ENCODE measurements at places on chromosomes 3 and 15.

- peak; percentile 21 for DNase-seq
Measured at GRCh38 chr3:115666920-115667737, 43.8 kb downstream of the GAP43 start.

- no peak for DNase-seq
Measured at GRCh38 chr15:88803241-88803919, at the start of gene ACAN. TSS of gene ACAN (plus strand) at chr15:88803436. CDS start at chr15:88836207, 32,771 bp downstream.

DNA sequence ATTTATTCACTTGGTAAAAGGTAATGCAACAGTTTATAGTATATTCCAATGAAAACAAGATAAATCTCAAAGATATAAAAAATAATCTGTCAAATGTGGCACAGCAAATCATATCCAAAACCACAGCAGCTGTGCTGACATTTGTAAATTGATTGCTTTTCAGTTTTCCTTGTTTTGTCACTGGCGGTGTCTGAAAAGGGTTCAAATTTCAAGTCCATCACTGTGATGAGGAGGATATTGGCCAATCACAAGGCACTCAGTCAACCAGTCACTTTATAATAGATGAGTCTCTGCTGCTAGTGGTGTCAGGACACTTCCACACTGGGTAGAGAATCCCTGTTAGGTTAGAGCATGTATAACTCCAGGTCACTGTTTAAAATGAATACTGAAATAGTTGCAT is 154.8 kb downstream of the SLC9A9 start:
- DNase-seq = no peak

- no peak for DNase-seq
Measured at GRCh38 chr15:40776537-40777141, 6.9 kb downstream of the C15orf62 start.

DNA sequence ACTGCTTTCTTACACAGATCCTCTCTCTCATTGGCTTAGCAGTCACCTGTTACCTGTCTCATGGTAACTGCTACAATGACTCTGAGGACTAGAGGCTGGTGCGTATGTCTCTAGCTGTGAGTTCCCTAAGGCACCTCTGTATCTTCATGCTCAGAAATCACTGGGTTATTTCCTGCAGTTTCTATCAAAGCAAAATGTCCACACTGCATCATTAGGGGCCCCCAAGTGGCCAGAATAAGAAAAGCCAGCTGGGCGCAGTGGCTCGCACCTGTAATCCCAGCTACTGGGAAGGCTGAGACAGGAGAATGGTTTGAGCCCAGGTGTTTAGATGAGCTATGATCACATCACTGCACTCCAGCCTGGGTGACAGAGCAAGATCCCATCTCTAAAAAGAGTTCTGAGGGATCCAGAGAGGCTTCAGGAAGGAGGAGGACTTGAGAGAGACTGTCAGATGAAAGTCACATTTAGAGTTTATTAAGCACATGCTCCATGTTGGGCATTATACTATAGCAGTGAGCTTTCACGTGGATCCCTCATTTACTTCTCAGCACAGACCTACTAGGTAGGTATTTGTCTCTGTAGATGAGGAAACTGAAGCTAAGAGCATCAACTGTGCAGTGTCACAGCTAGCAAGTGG is 2.3 kb upstream of the VPS18 start:
- DNase-seq = peak; percentile 38

DNA sequence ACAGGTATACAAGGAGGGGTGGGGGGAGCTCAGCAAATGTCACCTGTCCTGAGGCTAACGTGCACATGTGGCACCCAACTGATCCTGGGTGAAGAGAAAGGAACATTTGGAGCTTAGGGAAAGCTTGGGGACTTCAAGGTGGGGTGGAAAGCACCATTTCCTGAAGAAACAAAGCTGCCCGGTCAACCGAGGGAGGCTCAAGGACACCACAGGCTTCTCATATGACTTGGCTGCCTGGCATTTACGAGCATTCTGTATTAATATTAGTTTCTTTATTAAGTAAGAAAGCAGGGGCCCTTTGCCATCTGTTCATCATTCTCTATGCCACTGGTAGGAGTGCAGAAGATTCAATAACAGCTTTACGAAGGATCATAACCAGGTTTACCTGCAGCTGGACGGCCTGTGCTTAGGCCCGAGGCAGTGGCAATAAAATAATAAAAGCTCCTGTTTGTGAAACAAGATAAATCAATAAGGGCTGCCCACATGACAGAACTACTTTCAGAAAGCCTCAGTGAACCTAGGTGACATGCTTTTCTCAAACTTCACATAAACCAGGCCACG is 54.0 kb downstream of the ETV5 start:
- no peak for DNase-seq

DNA sequence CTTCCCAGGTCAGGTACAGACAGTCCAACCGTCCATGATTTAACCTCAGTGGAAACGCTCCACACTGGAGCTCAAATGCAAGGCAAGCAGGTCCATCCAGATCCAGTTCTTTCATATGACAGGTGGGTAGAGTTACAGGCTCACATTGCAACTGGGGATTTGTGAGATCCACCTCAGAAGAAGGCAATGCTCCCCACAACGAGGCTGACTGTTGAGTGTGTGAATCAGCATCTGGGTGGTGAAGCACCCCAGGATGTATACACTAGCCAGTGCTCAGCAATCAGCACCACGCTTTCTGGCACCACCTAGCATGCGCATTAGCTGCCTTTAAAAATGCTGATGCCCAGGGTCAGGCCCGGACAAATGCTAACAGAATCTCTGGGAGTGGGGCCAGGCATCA is 343.5 kb upstream of the ICE2 start:
- DNase-seq = no peak

DNA sequence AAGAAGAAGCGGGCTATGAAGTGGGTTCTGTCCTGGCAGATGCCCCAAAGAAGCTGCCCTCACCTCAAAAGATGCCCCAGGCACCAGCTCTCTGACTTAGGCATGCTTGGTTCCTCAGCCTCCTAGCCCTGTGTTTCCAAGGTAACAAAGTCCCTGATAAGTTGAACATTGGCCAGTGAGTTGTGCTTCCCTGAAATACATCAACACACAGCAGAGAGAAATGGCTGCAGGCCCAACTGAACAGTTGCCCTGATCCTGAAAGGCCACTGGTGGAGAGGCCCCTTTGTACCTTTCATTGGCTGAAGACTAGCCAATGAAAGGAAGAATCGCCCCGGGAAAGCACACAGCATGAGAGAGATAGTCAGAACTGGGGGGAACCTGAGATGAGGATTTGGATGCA is 169.9 kb upstream of the CTNNB1 start:
- no peak for DNase-seq

DNA sequence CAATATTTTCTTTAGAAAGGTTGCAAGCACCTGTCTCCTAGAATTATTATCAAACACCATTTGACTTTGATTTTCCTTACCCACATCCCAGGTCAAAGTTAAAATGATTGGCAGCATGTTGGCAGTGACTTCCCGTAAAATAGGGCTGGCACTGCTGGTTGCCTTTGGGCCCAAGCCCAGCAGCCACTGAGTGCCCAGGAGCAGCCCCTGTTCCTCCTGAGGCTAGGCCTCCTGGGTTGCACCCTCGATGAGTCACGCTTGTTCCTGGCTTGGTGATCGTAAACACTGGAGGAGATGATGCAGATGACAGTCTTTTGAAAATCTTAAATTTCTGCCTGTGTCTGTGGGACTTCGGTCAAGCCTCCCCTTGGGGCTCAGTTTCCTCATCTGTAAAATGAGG is 290.0 kb downstream of the TLE3 start:
- no peak for DNase-seq

DNA sequence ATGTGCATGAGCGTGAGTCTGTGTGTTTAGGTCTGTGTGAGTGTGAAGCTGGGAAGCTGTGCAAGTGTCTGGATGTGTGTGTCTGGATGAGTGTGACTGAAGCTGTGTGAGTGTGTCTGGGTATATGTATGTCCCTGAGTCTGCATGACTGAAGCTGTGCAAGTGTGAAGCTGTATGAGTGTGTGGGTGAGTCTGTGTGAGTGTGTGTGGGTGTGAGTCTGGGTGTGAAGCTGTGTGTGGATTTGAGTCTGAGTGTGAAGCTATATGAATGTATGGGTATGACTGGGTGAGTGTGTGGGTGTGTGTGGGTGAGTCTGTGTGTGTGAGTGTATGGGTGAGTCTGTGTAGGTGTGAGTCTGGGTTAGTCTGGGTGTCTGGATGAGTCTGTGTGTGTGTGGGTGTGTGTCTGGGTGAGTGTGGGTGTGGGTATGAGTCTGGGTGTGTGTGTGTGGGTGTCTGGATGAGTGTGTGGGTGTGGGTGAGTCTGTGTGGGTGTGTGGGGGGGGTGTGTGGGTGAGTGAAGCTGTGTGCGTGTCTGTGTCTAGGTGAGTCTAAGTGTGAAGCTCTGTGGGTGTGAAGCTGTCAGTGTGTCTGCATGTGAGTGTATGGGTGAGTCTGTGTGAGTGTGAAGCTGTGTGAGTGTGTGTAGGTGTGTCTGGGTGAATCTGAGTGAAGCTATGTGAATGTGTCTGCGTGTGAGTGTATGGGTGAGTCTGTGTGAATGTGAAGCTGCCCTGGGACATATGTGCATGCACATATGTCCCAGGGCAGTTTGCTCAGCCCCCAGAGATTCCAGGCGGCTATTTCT is 20.3 kb downstream of the MINAR1 start:
- DNase-seq = no peak

GRCh38 chr3:135099734-135100355 is 304.8 kb downstream of the EPHB1 start:
- no peak for DNase-seq

DNA sequence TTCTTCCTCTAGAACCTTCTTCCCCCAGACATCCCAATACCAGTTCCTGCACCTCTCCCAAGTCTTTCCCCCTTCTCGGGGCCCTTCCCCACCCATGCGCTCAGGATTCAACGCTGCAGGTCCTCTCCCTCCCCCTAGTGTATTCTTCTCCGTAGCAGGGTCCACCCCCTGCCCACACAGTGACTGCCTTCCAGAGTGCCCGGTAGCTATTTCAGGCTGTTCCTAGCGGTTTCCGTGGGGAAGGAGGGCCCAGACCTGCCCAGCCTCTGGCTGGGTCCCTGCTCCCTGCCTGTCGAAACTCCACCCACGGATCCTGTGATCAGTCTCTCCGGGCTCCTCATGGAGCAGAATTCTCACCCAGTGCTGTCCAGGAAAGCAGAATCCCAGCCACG is 45.2 kb upstream of the SEC61A1 start:
- no peak for DNase-seq

- DNase-seq = no peak
Measured at GRCh38 chr3:125280668-125281361, 68.3 kb upstream of the SLC12A8 start.

GRCh38 chr15:55168350-55168974 is 28.3 kb downstream of the RSL24D1 start:
- peak; percentile 41 for DNase-seq

DNA sequence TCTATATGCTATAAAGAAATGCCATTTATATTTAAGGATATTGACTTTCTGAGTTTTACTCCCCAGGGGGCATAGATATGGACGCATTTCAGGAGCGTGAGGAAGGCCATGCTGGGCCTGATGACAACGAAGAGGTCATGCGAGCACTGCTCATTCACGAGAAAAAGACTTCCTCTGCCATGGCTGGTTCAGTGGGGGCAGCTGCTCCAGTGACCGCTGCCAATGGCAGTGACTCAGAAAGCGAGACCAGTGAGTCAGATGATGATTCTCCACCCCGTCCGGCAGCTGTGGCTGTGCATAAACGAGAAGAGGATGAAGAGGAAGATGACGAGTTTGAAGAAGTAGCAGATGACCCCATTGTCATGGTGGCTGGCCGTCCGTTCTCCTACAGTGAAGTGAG is 38.4 kb downstream of the GTF2E1 start:
- DNase-seq = no peak

GRCh38 chr3:138933981-138934691 is 12.8 kb downstream of the FOXL2 start:
- no peak for DNase-seq

GRCh38 chr3:64549869-64550268 is 137.9 kb downstream of the ADAMTS9 start:
- DNase-seq = no peak

GRCh38 chr3:56725175-56725574 is 42.1 kb upstream of the TASOR start:
- peak; percentile 68 for DNase-seq

- DNase-seq = no peak
Measured at GRCh38 chr3:1147819-1148218, 55.0 kb downstream of the CNTN6 start.

- DNase-seq = no peak
Measured at GRCh38 chr3:127970966-127971592, 56.0 kb downstream of the KBTBD12 start.

- DNase-seq = peak; percentile 49
Measured at GRCh38 chr3:128322030-128323022, 144.4 kb downstream of the DNAJB8 start.

GRCh38 chr3:195007766-195008165 is 263.2 kb downstream of the XXYLT1 start:
- peak; percentile 2 for DNase-seq

GRCh38 chr3:62277450-62277849 is 95.9 kb downstream of the FEZF2 start:
- DNase-seq = no peak

DNA sequence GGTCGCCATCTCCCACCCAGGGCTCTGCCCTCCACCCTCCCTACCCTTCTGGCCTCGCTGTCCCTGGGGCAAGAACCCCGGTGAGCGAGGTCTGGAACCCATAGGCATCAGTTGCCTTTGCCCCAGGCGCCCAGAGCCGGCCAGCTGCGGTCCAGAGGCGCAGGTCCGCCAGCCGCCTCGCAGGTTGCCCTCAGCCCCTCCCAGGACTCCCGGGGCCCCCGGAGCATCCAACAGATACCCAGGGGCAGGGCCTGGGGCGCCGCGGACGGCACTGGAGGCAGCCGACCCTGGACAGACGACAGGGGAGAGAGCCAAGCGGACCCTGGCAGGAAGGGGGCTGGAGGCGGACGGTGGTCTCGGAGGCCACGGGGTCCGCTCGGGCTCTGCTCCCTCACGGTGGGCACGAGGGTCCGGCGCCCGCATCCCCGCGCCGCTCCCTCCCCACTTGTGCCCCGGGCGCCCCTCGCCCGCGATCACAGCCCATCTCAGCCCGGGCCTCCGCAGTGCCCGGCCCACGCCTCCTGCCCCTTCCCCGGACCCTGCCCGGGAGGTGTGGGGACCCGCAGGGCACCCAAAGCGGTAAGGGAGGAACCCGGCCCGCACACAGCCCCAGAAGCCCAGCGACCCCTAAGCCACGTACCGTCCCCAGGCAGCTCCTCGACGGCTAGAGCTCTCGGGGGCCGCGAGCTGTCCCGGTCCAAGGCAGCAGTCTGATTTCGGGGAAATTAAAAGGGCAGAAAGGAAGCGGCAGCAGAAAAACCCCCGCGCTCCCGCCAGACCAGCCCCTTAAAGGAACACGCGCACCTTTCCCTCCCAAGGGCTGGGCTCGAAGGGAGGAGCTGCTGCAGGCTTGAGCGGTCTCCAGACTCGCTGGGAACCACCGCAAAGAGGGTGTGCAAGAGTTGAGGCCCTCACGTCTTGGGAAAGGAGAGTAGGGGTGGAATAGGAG is at the start of gene HAPLN3:
Gene HAPLN3, minus strand, starts transcription at position 726 of the 949 bp plus-strand sequence. CDS start 8,246 bp downstream, outside the sequence.
- peak; percentile 71 for DNase-seq

- DNase-seq = peak; percentile 19
Measured at GRCh38 chr3:179046497-179047353, 24.9 kb downstream of the ZMAT3 start.

DNA sequence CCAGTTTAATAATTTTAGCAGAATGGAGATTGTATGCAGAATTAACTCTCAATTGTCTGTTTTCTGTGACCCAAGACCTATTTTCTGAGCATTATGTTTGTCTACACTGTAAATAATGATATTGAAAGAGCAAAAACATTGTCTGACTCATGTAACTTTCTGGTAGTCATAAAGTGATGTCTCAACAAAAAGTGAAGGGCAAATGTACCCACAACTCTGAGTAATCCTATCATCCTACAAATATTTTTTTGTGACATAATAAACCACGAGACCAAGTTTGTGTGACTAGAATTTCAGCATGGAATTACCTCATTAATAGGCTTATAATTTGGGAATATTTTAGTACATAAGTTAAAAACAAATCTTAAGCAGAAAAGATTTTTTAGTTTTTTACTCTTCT is 15.4 kb upstream of the ABHD10 start:
- no peak for DNase-seq

Data from stimulated activated naive CD8-positive, alpha-beta T cell treated with anti-CD3 and anti-CD28 coated beads, Interleukin-15, amount 100 ng/mL, for 72 hours (primary cell).